Lower lobe of right lung (tissue), 2 donors: ENCODE measurements at places on chromosomes 13 and 19. TPM values are rescaled to one million over a fixed set of nuclear protein-coding genes. Genes with fewer than 3 reads are reported as not detected.

Gene OR10H1
- total RNA-seq: not detected

Gene TGFBR3L
- 2.1 TPM for total RNA-seq

Gene IFNL1
- not detected for total RNA-seq

Gene CABP5
- not detected for total RNA-seq

Gene HIPK4
- total RNA-seq: 0.21 TPM

Gene TLE2
- 42.7 TPM for total RNA-seq

Gene HMGB1
- 221 TPM for total RNA-seq

Gene PRR20C
- not detected for total RNA-seq

Gene CLEC17A
- total RNA-seq: not detected

GRCh38 chr19:54644056-54644455 lies 13.8 kb downstream of the LILRB1 start:
- no peaks in the 10 kb centered on the region for H3K36me3 ChIP-seq
- no peak overlapping the region for H3K4me3 ChIP-seq
- peak; percentile 71 for DNase-seq
- H3K27me3 ChIP-seq: peaks cover 18% of the 10 kb centered on the region

DNA sequence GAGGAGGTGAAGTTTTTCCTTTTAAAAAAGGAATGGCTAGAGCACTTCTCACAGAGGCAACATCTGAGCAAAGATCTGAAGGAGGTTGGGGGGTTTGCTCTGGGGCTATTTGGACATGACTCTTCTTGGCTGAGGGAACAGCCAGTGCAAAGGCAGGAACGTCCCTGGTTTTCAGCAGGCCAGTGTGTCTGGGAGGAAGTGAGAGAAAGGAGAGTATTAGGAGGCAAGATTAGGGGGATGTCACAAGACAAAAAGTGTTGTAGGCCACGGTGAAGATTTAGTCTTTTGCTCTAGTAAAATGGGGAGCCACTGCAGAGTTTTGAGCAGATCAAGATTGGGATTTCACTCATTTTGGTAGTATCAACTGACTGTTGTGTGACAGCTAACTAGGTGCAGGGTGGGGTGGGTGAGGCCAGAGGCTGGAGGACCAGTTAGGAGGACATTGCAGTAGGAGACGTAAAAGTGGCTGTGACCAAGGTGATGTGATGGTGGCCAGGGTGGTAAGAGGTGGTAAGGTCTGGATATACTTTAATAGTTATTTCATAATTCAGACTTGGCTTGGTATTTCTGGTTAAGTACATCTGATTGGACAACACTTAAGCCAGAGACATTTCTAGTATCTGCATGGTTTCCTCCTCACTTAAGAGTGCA lies 40.6 kb downstream of the WDFY2 start:
- H3K36me3 ChIP-seq: no peaks in the 10 kb centered on the region
- H3K4me1 ChIP-seq: peaks cover 42% of the 10 kb centered on the region
- no peak for DNase-seq
- no peaks in the 10 kb centered on the region for H3K27me3 ChIP-seq
- H3K27ac ChIP-seq: no peak overlapping the region
- no peak overlapping the region for H3K4me3 ChIP-seq

GRCh38 chr19:6723108-6723618 lies 2.7 kb upstream of the C3 start:
- H3K4me1 ChIP-seq: peaks cover 54% of the 10 kb centered on the region
- peak overlapping the region; percentile 8 for H3K4me3 ChIP-seq
- DNase-seq: peak; percentile 65
- no peaks in the 10 kb centered on the region for H3K27me3 ChIP-seq
- peak overlapping the region; percentile 76 for H3K27ac ChIP-seq
- H3K36me3 ChIP-seq: peaks cover 2% of the 10 kb centered on the region

DNA sequence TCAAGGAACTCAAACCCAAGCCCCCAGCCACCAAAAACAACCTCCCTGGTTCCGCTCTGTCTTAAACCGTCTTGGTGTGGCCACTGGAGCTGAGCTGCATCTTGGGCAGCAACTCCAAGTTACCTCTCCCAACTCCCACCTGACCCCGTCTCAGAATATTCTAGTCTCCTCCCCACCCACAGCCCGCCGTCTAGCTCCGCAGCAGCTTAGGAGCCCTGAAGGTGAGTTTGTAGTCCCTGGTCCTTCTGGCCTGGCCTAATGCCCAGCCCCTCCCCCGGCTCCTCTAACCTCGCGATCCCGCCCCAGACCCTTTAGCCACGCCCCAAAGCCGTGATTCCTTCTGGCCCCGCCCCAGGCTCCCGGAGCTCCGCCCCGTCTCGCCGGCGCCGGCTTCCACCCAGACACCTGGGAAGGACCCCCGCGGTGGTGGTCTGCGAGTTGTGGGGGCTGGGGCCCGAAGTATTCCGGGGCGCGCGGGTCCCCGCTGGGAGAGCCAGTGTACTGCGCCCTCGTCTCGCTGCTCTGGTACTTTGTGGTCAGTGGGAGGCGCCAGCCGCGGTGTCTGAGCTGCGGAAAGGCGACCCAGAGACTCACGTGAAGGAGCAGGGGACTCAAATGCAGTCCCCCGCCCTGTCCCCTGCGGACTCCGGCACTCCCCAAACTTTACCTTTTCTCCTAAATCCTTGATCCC lies 2.5 kb upstream of the LHB start:
- H3K4me1 ChIP-seq: peaks cover 21% of the 10 kb centered on the region
- peak overlapping the region; percentile 54 for H3K4me3 ChIP-seq
- H3K27ac ChIP-seq: no peak overlapping the region
- peaks cover 12% of the 10 kb centered on the region for H3K36me3 ChIP-seq
- DNase-seq: peak; percentile 92
- H3K27me3 ChIP-seq: peaks cover 7% of the 10 kb centered on the region

DNA sequence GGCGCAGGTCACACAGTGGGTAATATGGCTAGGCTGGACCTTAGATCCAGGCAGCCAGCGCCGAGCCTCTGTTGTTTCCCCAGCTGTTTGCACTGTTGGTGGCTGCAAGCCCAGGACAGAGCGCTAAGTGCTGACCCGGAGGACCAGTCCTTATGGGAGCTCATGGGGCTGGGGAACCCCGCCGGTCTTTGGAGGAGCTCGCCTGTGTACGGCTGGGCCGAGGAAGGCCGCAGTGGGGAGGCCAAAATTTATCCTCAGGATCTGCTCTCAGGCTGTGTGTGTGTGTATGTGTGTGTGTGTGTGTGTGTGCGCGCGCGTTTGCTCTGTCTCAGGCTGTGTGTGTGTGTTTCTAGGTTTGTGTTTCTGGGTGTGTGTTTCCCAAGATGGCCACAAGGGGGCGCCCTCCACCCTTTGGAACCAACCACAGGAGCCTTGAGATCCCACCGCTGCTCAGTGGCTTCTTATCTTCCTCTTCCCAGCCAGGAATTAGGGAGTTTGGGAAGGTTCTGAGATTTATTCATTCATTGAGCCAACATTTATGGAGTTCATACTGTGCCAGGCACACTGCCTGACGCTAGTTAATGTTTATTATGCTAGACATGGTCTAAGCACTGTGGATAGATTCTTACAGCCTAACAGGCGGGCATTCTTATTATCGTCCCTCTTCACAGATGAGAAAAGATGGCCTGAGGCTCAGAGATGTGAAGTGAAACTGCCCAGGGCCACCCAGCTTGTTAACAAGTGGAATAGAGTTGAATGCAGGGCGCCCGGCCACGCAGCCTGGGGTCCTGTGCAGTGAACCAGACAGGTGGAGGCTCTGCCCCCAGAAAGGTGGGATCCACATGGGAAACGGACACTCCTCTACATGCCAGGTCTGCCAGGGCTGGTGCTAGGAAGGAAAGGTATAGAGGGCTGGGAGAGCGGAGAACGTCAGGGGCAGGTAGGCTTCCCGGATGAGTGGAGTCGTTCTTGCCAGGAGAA lies 13.0 kb downstream of the PGLYRP1 start:
- H3K4me3 ChIP-seq: no peak overlapping the region
- H3K27me3 ChIP-seq: peaks cover 15% of the 10 kb centered on the region
- H3K27ac ChIP-seq: no peak overlapping the region
- peak; percentile 81 for DNase-seq
- H3K4me1 ChIP-seq: peaks cover 4% of the 10 kb centered on the region

GRCh38 chr19:54534156-54534555 lies 31.5 kb downstream of the LAIR2 start:
- H3K4me1 ChIP-seq: no peaks in the 10 kb centered on the region
- DNase-seq: no peak
- peaks cover 53% of the 10 kb centered on the region for H3K27me3 ChIP-seq
- H3K36me3 ChIP-seq: no peaks in the 10 kb centered on the region
- H3K27ac ChIP-seq: no peak overlapping the region

DNA sequence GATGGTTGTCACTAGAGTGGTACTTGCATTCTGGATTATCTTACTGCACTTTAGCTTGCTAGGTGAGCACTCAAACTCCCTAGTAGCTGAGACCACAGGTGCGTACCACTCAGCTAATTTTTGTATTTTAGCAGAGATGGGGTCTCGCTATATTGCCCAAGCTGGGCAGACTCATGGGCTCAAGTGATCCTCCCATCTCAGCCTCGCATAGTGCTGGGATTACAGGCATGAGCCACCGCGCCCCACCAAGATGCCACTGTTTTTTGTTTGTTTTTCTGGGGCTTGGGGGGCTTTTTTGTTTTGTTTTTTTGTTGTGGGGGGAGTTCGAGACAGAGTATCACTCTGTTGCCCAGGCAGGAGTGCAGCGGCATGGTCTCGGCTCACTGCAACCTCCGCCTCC lies 17.8 kb downstream of the LYPD3 start:
- no peak overlapping the region for H3K27ac ChIP-seq
- no peaks in the 10 kb centered on the region for H3K36me3 ChIP-seq
- H3K4me1 ChIP-seq: no peaks in the 10 kb centered on the region
- no peak for DNase-seq

GRCh38 chr13:29594710-29595379 lies 643 bp downstream of the SLC7A1 start:
- no peaks in the 10 kb centered on the region for H3K36me3 ChIP-seq
- peak overlapping the region; percentile 85 for H3K27ac ChIP-seq
- peak; percentile 83 for DNase-seq
- H3K4me3 ChIP-seq: peak overlapping the region; percentile 68
- H3K27me3 ChIP-seq: peaks cover 7% of the 10 kb centered on the region

DNA sequence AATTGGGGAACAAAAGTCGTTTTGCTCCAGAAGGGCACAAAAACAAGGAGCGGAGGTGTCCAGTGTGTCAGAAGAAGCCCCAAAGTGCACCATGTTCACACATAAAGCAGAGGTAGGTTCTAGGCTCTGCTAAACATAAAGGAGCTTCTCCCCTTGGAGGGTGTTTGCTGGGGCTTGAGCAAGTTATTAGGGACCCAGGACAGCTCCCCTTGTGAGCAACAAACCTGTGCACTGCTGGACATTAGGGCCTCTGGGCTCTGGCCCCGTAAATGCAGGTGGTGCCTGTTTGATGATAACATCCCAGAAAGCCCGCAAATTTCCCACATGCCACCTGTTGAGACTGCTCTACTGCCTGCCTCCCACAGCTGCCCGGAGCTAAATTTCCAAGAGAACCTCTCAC lies 10.8 kb downstream of the RCN3 start:
- H3K4me1 ChIP-seq: peaks cover 6% of the 10 kb centered on the region
- DNase-seq: no peak
- H3K27me3 ChIP-seq: no peaks in the 10 kb centered on the region
- no peak overlapping the region for H3K4me3 ChIP-seq
- no peak overlapping the region for H3K27ac ChIP-seq

DNA sequence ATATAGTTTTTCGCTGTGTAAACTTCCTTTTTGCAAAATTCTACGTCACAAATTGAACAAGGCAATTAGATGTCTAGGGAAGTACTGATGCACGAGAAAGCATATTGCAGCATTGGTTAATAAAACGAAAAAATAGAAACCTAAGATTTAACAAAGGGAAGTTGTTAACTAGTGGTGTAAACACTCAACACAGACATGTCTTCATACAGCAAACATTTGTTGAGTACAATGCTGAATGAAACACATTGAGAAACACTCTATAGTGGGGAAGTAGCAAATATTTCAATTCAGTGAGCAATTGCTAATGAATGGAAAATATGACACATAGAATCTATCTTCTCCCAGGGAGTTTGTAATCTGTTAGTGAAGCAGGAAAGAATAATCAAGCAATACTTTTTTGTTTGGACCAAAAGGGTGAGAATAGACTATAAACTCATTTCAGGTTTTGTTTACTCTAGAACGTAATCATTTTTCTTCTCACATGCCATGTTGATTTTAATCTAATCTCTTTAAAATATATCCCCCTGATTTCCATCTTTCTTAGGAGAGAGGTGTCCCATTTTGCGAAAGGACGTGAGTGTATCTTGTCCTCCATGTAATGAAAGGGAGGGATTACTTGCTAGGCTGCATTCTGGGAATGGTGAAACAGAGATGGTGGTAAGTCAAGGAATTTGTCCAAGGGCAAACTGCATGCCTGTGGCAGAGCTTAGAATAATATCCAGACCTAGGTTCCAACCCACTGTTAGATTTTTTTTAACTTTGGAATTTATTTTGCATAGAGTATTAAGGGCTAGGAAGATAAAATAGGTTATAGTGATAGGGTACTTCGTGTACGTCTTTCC lies 1.7 kb upstream of the ANKRD10 start:
- no peak for DNase-seq
- peaks cover 3% of the 10 kb centered on the region for H3K27me3 ChIP-seq
- H3K27ac ChIP-seq: peak overlapping the region; percentile 100
- peaks cover 34% of the 10 kb centered on the region for H3K4me1 ChIP-seq

DNA sequence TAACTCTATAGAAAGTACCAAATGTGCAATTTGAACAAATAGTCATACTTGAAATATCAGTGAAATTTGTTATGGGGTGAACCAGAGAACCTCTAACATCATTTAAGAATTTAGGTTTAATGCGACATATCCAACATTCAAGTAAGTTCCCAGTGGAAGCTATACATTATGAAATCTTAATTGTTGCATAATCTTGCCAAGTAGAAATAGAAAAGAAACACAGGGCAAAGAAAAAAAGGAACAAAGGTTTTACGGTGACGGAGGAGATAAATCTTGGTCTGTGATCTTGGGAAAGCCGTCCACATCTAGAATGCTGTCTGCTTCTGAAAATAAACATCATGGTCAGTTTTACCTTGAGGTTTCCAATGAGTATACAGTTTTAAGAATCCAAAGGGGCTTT lies 445.7 kb downstream of the RFC3 start:
- H3K27ac ChIP-seq: no peak overlapping the region
- no peaks in the 10 kb centered on the region for H3K27me3 ChIP-seq
- no peaks in the 10 kb centered on the region for H3K36me3 ChIP-seq

- H3K27me3 ChIP-seq: no peaks in the 10 kb centered on the region
- H3K4me1 ChIP-seq: no peaks in the 10 kb centered on the region
- DNase-seq: no peak
- H3K4me3 ChIP-seq: no peak overlapping the region
Observed at GRCh38 chr13:32056316-32056715, 24.7 kb downstream of the FRY start.

DNA sequence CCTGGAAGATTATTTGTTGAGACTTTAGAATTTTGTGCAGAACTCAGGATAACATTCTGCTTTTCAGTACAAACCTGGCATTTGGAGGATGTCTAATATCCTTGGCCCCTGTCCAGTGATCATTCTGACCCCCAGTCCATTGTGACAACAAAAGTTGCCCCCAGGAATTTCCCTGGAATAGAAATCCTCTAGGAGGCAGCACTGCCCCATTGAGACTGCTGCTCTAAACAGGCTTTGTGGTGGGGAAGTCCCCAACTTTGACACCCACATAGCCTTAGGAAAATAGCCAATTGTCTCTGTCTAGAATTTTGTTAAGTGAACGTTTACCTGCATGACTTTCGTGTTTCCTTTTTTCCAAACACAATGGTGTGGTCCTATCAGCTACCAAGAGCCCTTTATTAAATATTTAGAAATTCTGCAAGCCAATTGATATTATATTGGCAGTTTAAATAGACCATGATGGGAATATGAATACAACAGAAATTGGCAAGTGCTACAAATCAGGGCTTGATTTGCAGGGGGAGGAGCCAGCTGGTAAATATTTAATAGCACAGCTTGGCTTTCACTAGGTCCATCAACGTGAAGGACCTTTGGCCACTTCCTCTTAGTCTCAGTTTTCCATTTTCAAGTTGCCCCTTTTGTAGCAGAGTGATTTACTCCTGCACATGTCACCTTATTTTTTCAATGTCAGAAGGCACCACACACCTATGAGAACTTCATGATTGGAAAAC lies 451.7 kb downstream of the EFNB2 start:
- no peak overlapping the region for H3K27ac ChIP-seq
- H3K36me3 ChIP-seq: no peaks in the 10 kb centered on the region
- no peaks in the 10 kb centered on the region for H3K27me3 ChIP-seq
- H3K4me1 ChIP-seq: peaks cover 7% of the 10 kb centered on the region
- H3K4me3 ChIP-seq: no peak overlapping the region
